ENCODE measurements at places on chromosomes 4 and X. TPM values are rescaled to one million over a fixed set of nuclear protein-coding genes. Genes with fewer than 3 reads are reported as not detected.

GRCh38 chr4:37216209-37216608 is 28.3 kb upstream of the NWD2 start:
- no peaks in the 10 kb centered on the region for H3K27me3 ChIP-seq
- no peak for DNase-seq
- no peak overlapping the region for H3K27ac ChIP-seq
- no peaks in the 10 kb centered on the region for H3K36me3 ChIP-seq
- H3K4me1 ChIP-seq, result peaks cover 5% of the 10 kb centered on the region
- no peak overlapping the region for H3K4me3 ChIP-seq

The FOXR2 gene
- not detected for total RNA-seq

- no peaks in the 10 kb centered on the region for H3K36me3 ChIP-seq
- H3K27me3 ChIP-seq, result no peaks in the 10 kb centered on the region
- peak; percentile 33 for DNase-seq
Measured at GRCh38 chrX:1534301-1535168, 2.5 kb downstream of the P2RY8 start.

The GUCY2F gene
- 0.09 TPM for total RNA-seq

- H3K4me1 ChIP-seq, result no peaks in the 10 kb centered on the region
- peaks cover 8% of the 10 kb centered on the region for H3K36me3 ChIP-seq
- peak overlapping the region; percentile 54 for H3K4me3 ChIP-seq
- no peak for DNase-seq
- H3K27me3 ChIP-seq, result 0 out of 2 replicates have a peak, but pooled peaks cover 5% of the 10 kb centered on the region
Measured at GRCh38 chrX:331825-332495, 13.4 kb upstream of the GTPBP6 start.

The GAGE12J gene
- total RNA-seq, result not detected

The SLC25A43 gene
- total RNA-seq, result 6.1 TPM

The CFAP47 gene
- 0.07 TPM for total RNA-seq

The ARMCX4 gene
- total RNA-seq, result 13.9 TPM

The SMARCA1 gene
- total RNA-seq, result 57.3 TPM

DNA sequence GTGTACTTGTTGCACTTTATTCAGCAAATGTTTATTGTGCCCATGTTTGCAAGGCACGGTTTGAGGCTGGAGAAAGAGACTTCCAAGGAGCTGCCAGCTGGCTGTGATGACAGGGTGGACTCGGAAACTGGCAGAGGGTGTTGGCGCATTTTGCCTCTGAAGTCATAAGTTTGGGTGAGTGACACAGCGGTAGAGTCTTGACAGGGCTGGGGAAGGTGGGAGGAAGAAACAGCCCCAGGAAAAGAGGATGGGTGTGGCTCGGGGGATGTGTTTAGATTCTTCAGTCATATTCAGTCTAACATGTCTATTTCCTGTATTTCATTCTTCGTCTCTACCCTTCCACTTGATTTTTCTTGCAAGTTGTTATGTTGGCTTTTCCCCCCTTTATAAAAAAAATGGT is 77.0 kb upstream of the STOX2 start:
- no peaks in the 10 kb centered on the region for H3K36me3 ChIP-seq
- no peak overlapping the region for H3K27ac ChIP-seq
- DNase-seq, result no peak

GRCh38 chr4:52824603-52825459 is 37.3 kb upstream of the RASL11B start:
- no peaks in the 10 kb centered on the region for H3K27me3 ChIP-seq
- H3K4me1 ChIP-seq, result peaks cover 9% of the 10 kb centered on the region
- H3K27ac ChIP-seq, result no peak overlapping the region
- DNase-seq, result no peak

DNA sequence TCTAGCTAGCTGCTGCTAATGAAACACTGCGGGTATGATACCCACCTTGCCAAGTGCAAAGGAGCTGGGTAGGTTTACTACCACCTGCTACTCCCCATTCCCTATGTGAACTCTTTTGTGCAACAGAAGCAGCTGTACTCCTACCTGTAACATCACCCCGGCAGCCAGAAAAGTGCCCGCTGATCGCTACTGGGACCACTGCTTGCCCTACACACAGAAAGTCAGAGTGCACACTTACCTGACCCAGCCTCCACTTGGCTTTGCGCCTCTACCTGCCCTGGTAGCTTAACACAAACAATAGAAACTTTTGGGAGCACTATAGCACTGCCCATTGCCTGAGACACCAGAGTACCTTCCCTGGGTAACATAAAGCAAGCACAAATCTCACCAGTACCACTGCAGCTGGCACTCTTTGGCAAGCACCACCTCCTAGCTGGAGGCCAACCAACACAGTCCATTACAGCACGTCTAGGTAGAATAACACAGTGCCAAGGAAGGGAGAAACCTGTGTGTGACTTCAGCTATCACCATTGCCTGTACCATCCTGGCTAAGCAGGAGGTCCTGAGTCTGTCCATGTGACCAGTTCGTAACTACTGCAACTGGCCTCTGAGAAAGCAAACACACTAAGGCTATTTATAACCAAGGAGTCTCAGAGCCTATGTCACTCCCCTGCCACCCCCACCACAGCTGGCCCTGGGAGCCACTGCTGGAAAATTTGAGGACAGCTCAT is 80.1 kb downstream of the CENPC start:
- H3K27me3 ChIP-seq, result no peaks in the 10 kb centered on the region
- no peak overlapping the region for H3K4me3 ChIP-seq
- DNase-seq, result no peak
- peaks cover 22% of the 10 kb centered on the region for H3K4me1 ChIP-seq

The C4orf54 gene
- not detected for total RNA-seq

The TECRL gene
- total RNA-seq, result not detected

GRCh38 chrX:95152810-95153209 is 1478.8 kb downstream of the FAM133A start:
- peaks cover 2% of the 10 kb centered on the region for H3K36me3 ChIP-seq
- no peak overlapping the region for H3K27ac ChIP-seq
- H3K27me3 ChIP-seq, result no peaks in the 10 kb centered on the region
- peaks cover 2% of the 10 kb centered on the region for H3K4me1 ChIP-seq
- no peak for DNase-seq
- no peak overlapping the region for H3K4me3 ChIP-seq

- H3K27ac ChIP-seq, result peak overlapping the region; percentile 16
- H3K36me3 ChIP-seq, result peaks cover 18% of the 10 kb centered on the region
- H3K4me3 ChIP-seq, result no peak overlapping the region
- H3K27me3 ChIP-seq, result no peaks in the 10 kb centered on the region
Measured at GRCh38 chr4:5758741-5759140, 47.7 kb downstream of the EVC start.

- no peak overlapping the region for H3K27ac ChIP-seq
- no peaks in the 10 kb centered on the region for H3K36me3 ChIP-seq
Measured at GRCh38 chr4:14583331-14583730, 418.9 kb upstream of the CPEB2 start.

The TMPRSS11A gene
- total RNA-seq, result not detected

GRCh38 chr4:114076899-114077570 is 97.6 kb upstream of the ARSJ start:
- DNase-seq, result no peak
- H3K27ac ChIP-seq, result no peak overlapping the region
- H3K36me3 ChIP-seq, result no peaks in the 10 kb centered on the region
- H3K4me3 ChIP-seq, result no peak overlapping the region
- H3K27me3 ChIP-seq, result no peaks in the 10 kb centered on the region

DNA sequence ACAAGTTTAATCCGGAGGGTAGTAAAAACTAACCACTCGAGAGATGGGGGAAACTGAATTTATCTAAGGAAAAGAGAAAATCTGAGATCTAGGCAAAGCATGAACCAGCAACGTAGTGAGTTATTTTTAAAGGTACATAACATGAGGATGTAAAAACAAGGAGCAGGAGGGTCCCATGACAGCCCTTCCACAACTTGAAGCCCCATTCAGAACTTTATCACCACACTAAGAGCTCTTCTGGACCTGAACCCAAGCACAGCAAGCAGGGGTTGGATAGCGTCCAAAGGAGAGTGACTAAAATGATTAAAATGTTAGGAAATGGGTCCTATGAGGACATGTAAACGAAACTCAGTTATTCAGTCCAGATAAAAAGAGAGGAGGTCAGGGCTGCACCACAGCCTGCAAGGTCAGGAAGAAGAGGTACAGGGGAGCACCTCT is 16.2 kb downstream of the SH3RF1 start:
- no peaks in the 10 kb centered on the region for H3K27me3 ChIP-seq
- DNase-seq, result no peak
- H3K36me3 ChIP-seq, result peaks cover under 1% of the 10 kb centered on the region
- H3K27ac ChIP-seq, result peak overlapping the region; percentile 25
- H3K4me3 ChIP-seq, result no peak overlapping the region
- peaks cover 74% of the 10 kb centered on the region for H3K4me1 ChIP-seq

DNA sequence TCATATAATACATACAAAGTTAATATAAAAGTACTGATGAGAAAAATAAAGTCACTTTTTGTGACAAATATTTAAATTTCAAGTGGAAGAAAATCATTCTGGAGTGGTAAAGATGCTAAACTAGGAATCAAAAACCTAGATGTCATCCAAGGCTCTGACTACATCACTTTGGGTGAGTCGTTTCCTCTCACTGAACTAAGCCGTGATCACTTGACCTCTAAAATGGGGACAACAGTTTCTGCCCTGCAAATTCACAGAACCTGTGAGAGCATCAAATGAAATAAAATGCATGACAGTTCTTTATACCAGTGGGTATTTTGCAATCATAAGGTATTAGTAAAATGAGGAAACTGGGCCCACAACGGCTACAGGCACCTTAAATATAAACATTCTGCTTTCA is 63.8 kb downstream of the PRDM5 start:
- no peaks in the 10 kb centered on the region for H3K36me3 ChIP-seq
- no peak overlapping the region for H3K27ac ChIP-seq
- H3K4me1 ChIP-seq, result peaks cover 40% of the 10 kb centered on the region
- DNase-seq, result no peak
- no peak overlapping the region for H3K4me3 ChIP-seq

GRCh38 chr4:22414833-22415232 is 101.0 kb downstream of the ADGRA3 start:
- no peaks in the 10 kb centered on the region for H3K27me3 ChIP-seq
- no peaks in the 10 kb centered on the region for H3K4me1 ChIP-seq
- H3K4me3 ChIP-seq, result no peak overlapping the region

GRCh38 chr4:149574971-149575370 is 240.7 kb downstream of the IQCM start:
- no peak for DNase-seq
- H3K4me1 ChIP-seq, result no peaks in the 10 kb centered on the region
- no peaks in the 10 kb centered on the region for H3K36me3 ChIP-seq
- H3K27me3 ChIP-seq, result no peaks in the 10 kb centered on the region

GRCh38 chr4:30181918-30182317 is 538.3 kb upstream of the PCDH7 start:
- no peaks in the 10 kb centered on the region for H3K27me3 ChIP-seq
- H3K27ac ChIP-seq, result no peak overlapping the region
- no peak overlapping the region for H3K4me3 ChIP-seq

The QRFPR gene
- total RNA-seq, result 0.73 TPM

The FAM133A gene
- 0.16 TPM for total RNA-seq

The HPSE gene
- 3.7 TPM for total RNA-seq

The SPACA5 gene
- total RNA-seq, result not detected

GRCh38 chr4:128858879-128859671 is 49.6 kb downstream of the JADE1 start:
- peak overlapping the region; percentile 75 for H3K27ac ChIP-seq
- H3K4me3 ChIP-seq, result no peak overlapping the region
- no peaks in the 10 kb centered on the region for H3K27me3 ChIP-seq

- no peak overlapping the region for H3K27ac ChIP-seq
- peaks cover 34% of the 10 kb centered on the region for H3K4me1 ChIP-seq
- no peak overlapping the region for H3K4me3 ChIP-seq
- no peaks in the 10 kb centered on the region for H3K36me3 ChIP-seq
- no peak for DNase-seq
Measured at GRCh38 chrX:2693113-2694002, 2.3 kb downstream of the CD99 start.

DNA sequence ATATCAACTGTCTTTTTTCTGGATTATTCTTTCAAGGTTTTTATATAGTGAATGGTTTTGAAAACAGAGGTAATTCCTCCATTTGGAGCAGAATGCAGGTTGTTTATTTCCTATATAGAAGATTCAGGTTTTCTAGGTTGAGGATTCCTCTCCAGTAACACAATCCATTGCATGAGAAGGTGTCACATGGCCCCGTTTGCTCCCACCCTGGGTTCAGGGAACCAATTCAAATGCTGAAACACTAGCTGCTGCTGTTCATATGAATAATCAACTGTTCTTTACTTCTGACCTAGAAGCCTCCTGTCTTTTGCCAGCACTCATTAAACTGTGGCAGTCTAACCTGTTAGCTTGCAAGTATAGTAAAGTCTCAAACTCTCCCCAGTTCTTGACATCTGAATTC is 1316.9 kb upstream of the TENM3 start:
- H3K36me3 ChIP-seq, result no peaks in the 10 kb centered on the region
- peaks cover 12% of the 10 kb centered on the region for H3K4me1 ChIP-seq
- H3K27me3 ChIP-seq, result no peaks in the 10 kb centered on the region
- H3K4me3 ChIP-seq, result no peak overlapping the region

- peak; percentile 74 for DNase-seq
- peaks cover 10% of the 10 kb centered on the region for H3K4me1 ChIP-seq
- no peak overlapping the region for H3K4me3 ChIP-seq
- no peaks in the 10 kb centered on the region for H3K36me3 ChIP-seq
Measured at GRCh38 chrX:70262952-70263567, 3.1 kb upstream of the P2RY4 start.

DNA sequence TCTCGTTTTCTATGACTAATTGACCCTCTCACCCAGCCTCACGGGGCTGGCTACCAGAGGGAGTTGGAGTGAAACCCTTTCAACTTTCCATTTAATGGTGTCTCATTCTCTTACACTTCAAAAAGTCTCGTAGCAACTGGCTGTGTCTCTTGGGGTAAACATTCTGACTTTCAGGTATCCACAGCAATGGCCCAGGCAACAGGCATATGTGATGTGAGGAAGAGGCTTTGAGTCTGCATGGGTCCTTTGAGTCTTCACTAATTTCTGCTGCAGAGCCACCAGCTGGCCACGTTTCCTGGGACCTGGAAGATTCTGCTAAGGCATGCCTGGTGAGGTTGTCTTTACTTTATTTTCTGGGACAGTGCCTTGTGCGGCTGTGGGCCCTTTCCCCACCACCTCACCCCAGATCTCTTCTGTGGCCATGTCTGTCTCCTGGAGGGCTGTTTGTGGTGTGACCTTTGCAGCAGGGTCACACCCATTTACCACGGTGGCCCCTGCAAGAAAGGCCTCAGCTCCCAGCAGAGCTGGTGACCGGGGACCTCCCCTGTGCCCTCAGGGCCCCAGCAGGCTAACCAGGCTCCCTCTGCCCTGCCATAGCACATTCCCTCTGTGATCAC is 112.5 kb upstream of the FRG1 start:
- H3K36me3 ChIP-seq, result peaks cover 43% of the 10 kb centered on the region
- H3K27ac ChIP-seq, result no peak overlapping the region
- DNase-seq, result no peak
- H3K4me3 ChIP-seq, result no peak overlapping the region
- no peaks in the 10 kb centered on the region for H3K27me3 ChIP-seq
- H3K4me1 ChIP-seq, result peaks cover 7% of the 10 kb centered on the region

The BMX gene
- not detected for total RNA-seq

The PNCK gene
- 8.6 TPM for total RNA-seq

The NKRF gene
- total RNA-seq, result 13.0 TPM
